ENCODE measurements at places on chromosomes 16 and 17.
A peak's percentile ranks its signal among the peaks of the same experiment; 100 is the strongest.

- DNase-seq, result no peak
Measured at GRCh38 chr16:70579648-70580630, 56.3 kb downstream of the SF3B3 start.

DNA sequence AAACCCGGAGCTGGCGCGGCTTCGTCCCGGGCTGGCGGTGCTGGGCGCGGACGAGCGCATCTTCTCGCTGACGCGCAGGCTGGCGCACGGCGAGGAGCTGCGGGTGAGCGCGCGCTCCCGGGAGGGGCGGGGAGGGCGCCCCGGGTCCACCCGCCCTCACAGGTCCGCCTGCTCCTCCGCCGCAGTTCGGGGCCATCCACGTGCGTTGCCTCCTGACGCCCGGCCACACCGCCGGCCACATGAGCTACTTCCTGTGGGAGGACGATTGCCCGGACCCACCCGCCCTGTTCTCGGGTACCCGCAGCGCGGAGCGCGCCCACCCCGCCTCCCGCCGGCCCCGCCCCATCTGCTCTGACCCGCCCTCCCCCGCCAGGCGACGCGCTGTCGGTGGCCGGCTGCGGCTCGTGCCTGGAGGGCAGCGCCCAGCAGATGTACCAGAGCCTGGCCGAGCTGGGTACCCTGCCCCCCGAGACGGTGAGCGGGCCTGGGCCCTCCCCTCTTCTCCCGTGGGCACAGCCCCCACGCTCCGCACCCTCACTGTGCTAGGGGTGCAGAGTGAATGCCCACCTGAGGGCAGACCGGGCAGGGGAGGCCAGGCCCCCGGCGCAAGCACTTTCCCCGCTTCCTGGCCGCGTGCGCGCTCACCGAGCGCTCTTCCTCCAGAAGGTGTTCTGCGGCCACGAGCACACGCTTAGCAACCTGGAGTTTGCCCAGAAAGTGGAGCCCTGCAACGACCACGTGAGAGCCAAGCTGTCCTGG lies 1.4 kb downstream of the HAGHL start:
- DNase-seq, result peak; percentile 73

DNA sequence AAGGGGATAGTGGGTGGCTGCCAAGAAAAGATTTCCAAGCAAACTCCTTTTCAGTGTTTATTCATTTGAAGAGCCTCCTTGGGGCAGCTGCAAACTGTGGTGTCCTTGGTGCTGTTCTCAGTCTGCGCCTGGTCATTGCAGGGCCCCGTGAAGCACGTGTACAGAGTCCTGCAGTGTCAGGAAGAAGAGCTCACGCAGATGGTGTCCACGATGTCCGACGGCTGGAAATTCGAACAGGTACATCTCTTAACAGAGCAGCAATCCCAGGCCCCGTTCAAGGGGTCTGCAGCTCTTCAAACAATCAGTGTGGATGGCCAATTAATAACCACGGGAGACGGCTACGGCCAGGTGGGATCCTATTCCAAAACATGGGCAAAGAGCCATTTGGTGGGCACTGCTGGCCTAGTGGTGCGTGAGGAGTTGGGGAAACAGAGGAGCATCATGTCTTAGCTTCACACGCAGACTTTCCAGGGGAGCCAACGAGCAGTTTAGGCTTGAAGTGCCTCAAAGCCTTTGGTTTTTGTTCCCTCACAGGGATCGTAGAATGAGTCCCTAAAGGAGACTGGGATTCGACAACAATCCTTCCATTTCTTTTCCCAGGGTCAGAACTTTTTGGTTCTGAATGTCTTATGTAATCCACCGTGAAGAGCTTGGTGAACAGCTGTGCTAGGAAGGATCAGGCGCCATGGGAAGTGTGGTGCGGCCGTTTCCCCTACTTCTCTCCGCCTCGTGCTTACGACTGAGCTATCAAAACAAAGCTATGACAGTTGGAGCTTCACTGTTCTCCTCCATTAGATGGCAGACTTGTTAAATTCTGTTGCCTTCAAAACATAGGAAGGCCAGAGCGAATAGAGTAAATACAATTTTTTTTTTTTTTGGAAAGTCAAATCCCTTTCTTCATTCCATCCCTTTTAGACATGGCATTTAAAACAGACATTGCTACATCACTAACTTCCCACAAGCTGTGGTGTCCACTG lies 12.6 kb downstream of the KCTD2 start:
- DNase-seq, result no peak

DNA sequence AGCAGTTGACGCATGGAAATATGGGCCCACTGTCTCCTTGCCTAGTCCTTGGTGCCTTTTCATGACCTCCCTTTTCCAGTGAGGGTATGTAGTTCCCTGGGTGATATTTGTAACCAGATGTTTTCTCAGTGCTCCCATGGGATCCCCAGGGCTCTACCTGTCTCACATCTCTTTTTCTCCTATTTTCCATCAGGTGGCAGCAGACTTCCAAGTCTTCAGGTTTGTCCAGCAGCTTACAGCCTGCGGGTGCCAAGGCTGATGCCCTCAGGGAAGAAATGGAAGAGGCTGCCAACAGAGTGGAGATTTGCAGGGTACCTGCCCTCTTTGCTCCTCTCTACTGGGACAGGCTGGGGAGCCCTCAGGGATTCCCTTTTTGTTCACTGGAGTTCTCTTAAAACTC lies 89.1 kb downstream of the ELAC2 start:
- no peak for DNase-seq

DNA sequence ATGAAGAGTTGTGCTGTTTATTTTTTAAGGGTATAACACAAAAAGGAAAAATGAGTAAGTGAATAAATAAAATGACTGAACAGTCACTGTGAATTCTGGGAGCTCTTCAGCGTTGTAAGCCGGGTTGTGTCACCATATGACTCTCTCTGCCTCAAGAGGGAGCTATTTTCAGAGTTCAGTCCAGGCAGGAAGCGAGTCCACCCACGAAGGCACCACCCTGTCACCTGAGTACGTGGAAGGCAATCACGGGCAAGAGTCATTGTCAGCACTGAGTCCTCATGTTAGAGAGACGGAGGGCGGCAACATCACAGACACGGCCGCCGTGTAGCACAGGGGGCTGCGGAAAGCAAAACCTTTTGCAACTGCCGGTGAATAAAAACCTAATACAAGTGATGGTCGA lies 227.6 kb downstream of the UTP18 start:
- peak; percentile 28 for DNase-seq

DNA sequence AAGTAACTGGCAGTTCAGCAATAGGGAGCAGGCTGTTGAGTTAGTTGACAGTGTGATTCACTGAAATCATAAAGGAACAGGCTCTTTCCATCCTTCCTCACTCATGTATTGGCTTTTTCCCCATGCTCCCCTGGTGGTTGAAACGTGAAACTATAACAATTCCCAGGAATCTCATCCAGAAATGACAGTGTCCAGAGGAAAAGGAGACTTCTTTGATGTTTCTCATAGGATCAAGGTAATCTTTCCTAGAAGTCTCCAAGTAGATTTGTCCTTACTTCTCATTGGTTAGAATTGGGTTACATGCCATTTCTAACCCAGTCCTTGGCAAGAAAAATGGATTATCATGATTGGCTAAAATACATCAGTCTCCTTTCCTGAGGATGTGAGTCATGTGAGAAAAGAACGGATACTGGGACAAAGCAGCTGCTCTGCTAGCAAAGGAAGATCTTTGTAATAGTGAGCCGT lies 14.4 kb downstream of the TTC19 start:
- DNase-seq, result no peak

DNA sequence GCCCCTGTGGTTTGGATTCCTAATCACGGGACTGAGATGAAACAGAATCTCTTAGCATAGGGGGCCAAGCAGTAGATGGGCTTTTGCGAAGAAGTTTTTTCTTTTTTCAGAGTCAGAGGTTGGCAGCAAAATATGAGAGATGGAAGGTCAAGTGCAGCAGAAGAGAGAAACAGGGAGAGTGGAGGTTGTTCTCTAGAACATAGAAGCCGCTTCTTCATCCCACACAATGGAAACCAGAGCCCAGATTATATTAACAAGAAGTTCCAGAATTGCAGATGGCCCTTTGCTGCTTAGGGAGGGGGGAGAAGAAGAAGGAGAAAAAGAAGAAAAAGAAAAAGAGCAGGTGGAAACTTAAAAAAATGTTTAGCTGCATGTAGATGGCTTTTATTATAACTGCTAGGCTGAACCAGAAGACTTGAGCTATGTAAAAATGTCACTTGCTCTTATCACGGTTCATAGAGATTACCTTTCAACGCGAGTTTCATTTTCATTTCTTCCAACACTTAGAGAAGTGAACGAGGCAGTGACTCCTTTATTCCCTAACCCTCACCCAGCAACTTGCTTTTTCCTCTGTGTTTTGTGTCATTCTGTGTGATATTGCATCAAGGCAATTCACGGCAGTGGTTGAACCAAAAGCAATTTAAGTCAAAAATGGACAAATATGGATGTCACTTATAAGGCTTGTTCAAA lies 737.5 kb downstream of the WWOX start:
- DNase-seq, result no peak

DNA sequence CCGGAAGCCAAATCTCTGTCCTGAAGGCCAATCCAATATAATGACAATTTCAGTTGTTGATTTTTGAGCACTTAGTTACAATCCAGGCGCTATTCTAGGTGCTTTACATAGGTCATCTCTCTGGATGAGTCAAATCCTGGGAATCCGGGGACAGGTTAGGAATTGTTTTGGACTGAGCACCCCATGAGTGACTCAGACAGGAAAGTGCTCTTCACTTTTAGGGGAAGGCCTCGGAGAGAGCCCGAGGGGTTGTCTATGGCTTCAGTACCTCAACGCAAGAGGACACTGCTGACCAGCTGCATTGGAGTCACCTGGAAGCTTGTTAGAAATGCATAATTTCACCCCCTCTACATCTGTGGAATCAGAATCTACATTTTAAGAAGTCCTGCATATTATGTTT lies 108.8 kb downstream of the IRX5 start:
- no peak for DNase-seq

DNA sequence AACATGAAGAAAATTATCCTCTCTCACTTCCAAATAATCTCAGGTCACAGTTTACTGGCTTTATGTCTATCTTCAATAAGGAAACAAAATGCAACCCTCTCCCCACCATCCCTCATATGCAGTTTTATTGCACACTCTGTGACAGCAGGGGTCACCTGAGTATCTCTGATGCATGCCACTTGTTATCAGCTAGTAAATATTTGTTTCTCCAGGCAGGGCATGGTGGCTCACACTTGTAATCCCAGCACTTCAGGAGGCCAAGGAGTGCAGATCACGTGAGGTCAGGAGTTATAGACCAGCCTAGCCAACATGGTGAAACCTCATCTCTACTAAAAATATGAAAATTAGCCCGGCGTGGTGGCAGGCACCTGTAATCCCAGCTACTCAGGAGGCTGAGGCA lies 61.1 kb downstream of the ADAMTS18 start:
- no peak for DNase-seq

DNA sequence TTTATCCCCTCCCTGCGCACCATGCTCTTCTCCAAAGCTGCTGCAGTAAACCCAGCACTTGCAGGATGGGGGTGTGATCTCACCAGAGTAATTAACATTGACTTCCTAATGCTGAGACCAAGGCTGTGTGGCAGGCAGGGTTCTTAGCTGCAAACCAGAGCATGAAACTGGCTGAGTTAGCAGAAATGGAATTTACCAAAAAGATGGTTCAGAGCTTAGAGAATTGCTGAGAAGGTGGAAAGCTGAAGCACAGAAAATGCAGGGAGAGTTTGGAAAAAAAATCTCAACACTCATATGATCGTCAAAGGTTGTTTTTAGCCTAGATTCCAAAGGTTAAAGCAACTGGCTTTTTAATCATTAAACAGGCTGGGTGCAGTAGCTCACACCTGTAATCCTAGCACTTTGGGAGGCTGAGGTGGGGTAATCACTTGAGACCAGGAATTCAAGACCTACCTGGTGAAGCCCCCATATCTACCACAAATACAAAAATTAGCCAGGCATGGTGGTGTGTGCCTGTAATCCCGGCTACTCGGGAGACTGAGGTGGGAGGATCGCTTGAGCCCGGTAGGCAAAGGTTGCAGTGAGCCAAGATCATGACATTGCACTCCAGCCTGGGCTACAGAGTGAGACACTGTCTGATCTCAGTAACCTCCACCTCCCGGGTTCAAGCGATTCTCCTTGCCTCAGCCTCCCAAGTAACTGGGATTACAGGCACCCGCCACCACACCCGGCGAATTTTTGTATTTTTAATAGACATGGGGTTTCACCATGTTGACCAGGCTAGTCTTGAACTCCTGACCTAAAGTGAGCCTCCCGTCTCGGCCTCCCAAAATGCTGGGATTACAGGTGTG lies 6.0 kb upstream of the TXNDC11 start:
- DNase-seq, result no peak

GRCh38 chr17:33682599-33682998 lies 389.5 kb upstream of the ASIC2 start:
- no peak for DNase-seq

DNA sequence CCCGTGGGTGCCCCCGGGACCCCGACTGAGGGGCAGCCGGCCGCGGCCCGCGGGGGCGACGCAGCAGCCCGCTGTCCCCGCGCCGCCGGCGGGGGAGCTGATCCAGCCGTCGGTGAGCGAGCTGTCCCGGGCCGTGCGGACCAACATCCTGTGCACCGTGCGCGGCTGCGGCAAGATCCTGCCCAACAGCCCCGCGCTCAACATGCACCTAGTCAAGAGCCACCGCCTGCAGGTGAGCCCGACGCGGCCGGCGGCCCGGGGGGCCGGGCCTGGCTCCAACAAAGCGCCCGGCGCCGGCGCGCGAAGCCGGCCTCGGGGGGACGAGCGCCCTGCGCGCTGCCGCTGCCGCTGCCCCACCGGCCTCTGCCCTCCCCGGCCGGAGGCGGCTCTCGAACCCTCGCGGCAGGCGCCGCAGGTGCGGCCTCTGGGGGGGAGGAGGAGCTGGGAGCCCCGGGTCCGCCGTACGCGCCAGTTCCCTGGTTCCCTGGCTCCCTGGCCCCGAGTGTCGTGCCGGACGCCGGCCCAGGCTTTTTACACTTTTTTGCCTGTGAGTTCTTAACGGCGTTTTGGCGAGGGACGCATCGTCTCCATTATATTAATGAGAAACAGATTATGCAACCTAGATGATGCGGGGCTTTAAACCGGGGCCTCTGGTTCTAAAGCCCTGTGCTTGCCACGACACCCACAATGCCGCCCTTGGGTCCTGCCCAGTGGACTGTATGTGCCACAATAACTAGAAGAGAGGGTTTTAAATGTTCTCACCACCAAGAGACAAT lies 521 bp downstream of the ATMIN start:
- peak; percentile 55 for DNase-seq

GRCh38 chr16:86077243-86077940 lies 178.4 kb downstream of the IRF8 start:
- DNase-seq, result no peak

- DNase-seq, result no peak
Measured at GRCh38 chr16:11211977-11212797, 43.8 kb downstream of the SOCS1 start.

DNA sequence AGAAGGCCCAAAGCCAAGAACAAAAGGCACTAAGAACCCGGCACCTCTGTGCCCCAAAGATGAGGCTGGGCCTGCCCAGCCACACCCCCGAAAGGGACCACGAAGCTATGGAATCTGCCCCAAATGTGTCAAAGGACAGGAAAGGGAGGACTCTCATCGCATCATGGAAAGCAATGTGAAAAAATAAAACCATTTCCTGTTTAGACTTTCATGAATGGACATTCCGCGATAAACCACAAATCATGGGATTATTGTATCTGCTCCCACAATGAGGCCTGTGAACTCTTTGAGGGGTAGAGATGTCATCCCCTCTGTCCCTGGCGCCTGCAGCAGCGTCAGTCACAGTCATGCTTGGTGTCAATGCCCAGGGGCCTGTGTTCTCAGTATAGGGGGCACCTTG lies 135.0 kb downstream of the COPRS start:
- DNase-seq, result no peak

Data from activated T-cell treated with anti-CD3 and anti-CD28 coated beads, Interleukin-2, amount 50 U/mL, for 48 hours (primary cell).